Fibroblast of skin of scalp (primary cell): ENCODE measurements at places on chromosomes 5 and 9.

- DNase-seq = peak; percentile 40
Measured at GRCh38 chr9:90641884-90642487, 638 bp downstream of the DIRAS2 start.

- peak; percentile 22 for DNase-seq
Measured at GRCh38 chr9:14992081-14992480, 81.9 kb upstream of the FREM1 start.

DNA sequence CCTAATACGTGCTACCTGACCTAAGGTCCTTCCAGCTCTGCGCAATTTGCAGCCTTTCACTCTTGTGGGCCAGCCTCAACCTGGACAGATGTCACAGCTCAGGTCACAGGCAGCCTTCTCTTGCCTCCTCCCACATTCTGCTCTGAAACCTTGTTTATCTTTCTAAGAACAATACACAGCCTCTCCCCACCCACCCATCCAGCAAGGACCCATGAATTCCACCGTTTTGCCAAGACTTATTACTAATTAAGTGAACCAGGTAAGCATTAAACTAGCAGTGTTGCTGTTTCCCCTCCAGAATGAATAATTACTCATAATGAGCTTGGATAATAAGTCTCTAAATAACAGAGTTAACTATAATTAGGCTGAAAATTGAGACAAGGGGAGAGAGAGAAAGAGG is 11.0 kb downstream of the FABP6 start:
- no peak for DNase-seq

DNA sequence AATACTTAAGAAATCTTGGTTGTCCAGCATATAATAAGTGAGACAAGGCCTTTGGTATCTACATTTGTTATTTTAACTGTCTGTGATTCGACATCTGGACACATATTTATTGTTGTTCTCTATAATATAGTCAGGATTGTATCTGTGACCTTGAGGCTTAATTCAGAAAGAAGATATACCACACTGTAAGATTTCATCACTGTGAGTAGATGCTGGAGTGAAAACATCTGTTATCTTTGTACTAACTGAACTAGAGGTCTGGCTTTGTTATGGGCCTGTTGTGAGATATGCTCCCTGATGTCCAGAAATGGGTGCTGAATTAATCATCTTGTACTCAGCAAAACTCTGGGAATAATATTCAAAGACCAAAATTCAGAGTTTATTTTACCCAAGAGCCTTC is 148.5 kb downstream of the ISOC1 start:
- peak; percentile 43 for DNase-seq

DNA sequence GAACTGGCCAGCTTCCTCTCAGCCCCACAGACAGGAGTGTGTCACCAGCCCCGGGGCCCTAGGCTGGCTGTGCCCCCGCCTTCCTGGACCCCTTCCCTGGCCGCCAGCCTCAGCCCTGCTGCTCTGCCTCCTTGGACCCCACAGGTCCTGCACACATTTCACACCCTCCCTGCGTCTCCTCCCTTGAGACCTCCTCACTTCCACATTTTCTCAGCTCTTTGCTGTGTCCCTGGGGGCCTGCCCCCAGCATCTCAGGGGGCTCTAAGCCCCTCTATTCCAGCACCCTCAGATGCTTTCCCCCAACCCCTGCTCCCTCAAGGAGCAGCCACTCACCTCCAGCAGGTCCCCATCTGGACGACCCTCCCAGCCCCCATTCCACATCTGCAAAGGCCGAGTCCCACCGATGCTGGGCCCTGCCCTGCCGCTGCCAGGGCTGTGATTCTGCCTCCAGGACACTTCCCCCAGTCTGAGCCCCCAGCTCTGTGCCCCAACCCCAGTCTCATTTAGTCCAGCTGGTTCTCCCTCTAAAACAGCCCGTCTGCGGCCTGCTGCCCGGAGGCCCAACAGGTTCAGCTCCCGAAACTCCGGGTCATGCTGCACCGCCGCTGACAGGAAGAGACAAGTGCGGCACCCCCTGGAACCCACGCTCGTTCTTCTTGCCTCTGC is 4.2 kb downstream of the SLC34A3 start:
- no peak for DNase-seq

GRCh38 chr5:172870715-172871461 is 36.8 kb downstream of the ERGIC1 start:
- no peak for DNase-seq

- DNase-seq = no peak
Measured at GRCh38 chr9:78856781-78857180, 559.9 kb downstream of the PSAT1 start.

DNA sequence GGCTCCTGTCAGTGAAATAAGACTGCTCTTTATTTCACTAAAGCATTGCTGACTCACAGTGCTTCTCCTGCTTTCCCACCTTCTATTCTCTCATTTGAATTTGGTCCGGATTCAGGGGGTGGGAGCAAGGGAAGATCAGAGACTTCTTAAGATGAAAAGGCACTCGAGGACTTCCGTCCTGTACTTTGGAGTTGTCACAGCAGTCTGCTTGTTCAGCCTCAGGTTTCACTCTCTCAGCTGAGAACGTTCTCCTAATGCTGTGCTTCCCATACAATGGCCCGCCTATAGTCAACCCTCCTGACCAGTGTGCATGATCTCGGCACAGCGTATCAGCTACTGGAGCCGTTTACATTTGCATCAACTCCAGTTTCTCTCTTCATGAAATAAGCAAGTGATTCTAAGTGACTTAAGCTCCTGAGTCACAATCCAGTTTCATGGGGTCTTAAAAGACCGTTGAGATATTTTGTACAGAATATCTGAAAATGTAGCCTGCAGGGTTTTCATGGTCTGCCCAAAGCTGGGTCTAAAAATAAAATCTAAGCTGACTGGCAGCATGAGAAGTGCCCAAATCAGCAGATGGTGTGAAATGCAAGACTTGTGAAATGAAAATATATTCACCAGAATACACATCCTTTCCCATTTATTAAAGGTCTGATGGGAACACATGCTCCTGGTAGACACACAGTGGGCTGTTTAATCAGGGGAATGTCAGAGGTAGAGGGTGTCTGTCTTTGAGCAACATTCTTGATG is 145.0 kb downstream of the ADCY2 start:
- no peak for DNase-seq
